ENCODE measurements at places on chromosomes 6 and 20. TPM values are rescaled to one million over a fixed set of nuclear protein-coding genes. Genes with fewer than 3 reads are reported as not detected.

C6orf132 gene
- total RNA-seq, result 0.29 TPM

- DNase-seq, result peak; percentile 27
These were observed 8.8 kb downstream of the DEFB129 start for GRCh38 chr20:235891-236290.

BPIFB2 gene
- not detected for total RNA-seq

DNA sequence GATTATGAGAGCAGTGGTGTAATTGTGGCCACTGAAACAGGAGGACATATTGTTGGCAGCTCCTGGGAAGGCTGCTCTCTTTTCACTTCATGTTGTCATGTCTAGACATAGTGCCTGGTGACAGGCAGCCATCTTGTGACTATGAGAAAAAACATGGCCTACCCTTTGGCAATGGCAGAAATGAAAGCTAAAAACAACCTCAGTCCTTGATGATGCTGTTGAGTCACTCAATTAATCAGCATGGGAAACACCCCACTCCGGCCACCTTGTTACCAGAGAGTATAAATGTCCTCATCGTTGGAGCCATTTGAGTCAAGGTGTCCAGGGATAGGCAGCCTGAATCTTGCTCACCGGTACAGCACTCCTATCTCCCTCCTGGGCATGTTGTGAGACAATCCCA is 31.2 kb upstream of the HMGA1 start:
- no peak for DNase-seq

MUC21 gene
- total RNA-seq, result not detected

- DNase-seq, result no peak
These were observed 215.8 kb upstream of the CDYL start for GRCh38 chr6:4560221-4561077.

DNA sequence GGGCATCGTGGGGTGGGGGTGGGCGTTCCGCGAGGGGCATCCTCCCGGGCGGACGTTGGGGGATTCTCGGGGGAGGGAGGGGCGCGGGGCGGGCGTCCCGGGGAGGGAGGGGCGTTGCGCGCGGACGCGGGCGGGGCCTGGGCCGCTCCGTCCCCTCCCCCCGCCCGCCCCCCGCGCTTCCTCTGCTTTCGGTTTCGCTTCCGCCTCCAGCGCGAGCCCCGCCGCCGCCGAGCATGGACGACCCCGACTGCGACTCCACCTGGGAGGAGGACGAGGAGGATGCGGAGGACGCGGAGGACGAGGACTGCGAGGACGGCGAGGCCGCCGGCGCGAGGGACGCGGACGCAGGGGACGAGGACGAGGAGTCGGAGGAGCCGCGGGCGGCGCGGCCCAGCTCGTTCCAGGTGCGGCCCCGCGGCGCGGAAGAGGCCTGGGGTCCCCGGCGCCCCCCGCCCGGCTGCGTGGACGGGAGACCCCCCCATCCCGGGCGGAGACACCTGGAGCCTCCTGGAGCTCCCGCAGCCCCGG is at the start of gene OGFR:
OGFR (plus strand) TSS at position 209 of the 528 bp plus-strand sequence; CDS start at position 234, 25 bp downstream.
- DNase-seq, result peak; percentile 76

GRCh38 chr6:154594496-154595198 is 84.2 kb upstream of the CNKSR3 start:
- no peak for DNase-seq

GRCh38 chr20:62141397-62142251 is 1.6 kb downstream of the PSMA7 start:
- DNase-seq, result no peak

DNA sequence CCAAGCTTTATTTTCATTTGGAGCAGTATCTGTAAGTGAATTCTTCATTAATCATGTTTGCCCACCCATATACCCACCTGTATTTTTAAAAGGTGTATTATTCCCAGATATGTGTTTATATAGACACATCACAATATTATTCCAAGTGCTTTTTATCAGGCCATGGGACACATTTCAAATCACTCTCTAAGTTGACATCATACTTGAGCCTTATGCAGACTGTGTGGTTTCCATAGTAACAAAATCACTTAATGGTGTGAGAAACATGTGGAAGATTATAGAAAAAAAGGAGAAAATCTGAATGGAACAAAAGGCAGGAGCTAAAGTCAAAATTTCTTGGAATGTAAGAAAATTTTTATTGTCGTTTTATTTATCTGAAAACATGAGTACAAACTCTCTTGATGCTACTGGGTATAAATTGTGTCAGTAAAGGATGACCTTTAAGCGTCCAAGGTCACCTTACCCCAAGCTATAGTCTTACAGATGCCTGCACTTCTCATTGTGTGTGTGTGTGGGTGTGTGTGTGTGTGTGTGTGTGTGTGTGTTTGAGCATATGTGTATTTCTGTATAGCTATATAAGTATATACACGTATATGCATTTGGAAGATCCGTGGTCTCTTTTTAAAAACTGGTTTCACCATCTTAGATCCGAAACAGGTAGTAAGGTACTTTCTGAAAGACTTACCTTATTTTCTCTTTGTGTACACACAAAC is 79.8 kb upstream of the CCN6 start:
- DNase-seq, result no peak

GRCh38 chr6:17768388-17768787 is 61.7 kb upstream of the NUP153 start:
- no peak for DNase-seq

DNA sequence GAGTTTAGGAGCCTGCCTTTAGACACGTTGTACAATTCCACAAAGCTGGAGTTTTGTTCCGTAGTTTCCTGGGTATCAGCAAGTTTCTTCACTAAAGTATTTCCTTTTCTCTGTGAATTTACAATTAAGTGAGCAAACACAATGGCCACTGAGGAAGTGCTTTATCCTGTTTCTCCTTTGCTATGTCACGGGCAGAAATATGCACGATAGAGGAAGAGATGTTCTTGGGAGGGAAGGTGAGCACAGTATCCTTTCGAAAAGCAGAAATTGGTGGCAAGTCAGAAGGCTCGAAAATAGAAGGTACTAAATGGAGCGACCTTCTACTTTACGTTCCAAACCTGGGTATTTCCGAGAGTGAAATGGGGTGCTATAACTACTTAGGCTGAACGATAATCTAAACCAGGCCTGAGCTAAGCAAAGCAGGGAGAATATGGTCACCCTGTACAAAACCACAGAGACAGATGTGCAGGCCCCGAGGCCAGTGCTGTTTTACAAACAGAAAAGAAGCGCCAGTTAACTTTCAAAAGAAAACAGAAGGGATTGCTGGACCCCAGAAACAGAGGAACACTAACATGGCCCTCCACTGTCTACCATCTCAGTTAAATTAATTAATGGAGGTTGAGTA is 259.6 kb downstream of the TBC1D7 start:
- no peak for DNase-seq

DNA sequence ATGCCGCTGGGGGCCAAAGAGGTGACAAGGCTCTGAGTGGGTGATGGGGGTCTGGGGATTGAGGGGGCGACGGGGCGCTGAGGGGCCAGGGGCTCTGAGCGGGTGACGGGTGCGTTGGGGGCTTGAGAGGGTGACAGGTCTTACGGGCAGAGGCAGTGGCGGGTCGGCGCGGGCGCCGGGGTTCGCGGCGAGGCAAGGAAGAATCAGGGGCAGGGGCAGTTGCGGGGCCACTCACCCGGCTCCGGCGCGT is 146 bp downstream of the ZNFX1 start:
- no peak for DNase-seq

- DNase-seq, result no peak
These were observed 39.5 kb upstream of the VAPB start for GRCh38 chr20:58349570-58349969.

KIAA1755 gene
- total RNA-seq, result 2.7 TPM

PRSS35 gene
- not detected for total RNA-seq

DNA sequence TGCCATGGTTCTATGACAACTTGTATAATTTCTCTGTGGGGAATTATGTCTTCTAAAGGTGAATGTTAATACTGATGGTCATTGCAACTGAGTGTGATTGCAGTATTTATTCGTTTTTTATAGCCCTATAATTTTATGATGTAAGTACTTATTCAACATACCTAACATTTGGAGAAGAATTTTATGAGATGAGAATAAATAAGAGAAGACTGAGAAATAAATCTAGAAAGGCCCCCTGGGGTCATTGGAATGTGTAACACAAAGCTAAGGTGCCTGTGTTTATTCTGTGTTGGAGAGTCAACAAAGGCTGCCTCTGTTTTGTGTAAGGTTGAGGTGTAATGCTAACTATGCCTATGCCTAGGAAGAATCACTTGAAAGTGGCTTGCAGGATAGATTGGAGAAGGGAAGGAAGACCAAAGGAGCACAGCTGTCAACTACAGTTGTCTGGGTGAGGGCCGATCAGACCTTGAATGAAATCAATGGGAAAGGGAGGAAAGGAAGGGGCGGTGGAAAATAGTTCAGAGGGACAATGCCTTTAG is 1076.7 kb downstream of the KIF16B start:
- DNase-seq, result no peak

DNA sequence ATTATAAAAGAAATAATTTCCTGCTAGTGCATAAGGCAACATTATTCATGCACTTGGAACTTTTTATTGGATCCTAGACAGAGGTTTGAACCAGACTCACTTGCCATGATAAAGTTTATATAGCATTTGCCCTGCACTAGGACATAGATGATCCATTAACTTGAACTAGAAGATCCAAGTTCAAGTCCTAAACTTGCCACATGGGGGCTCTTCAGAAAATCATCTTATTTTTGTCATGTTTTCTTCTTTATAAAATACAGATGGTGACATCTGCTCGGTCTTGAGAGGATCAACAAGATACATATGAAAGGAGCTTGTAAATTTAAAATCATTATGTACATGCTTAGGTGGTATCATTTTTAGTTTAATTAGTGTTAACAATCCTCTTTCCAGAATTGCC is 94.5 kb downstream of the SIM1 start:
- no peak for DNase-seq

DDR1 gene
- 4.3 TPM for total RNA-seq

Measured in right lobe of liver (tissue), 6 donors.